ENCODE measurements at places on chromosomes 5 and 9.

DNA sequence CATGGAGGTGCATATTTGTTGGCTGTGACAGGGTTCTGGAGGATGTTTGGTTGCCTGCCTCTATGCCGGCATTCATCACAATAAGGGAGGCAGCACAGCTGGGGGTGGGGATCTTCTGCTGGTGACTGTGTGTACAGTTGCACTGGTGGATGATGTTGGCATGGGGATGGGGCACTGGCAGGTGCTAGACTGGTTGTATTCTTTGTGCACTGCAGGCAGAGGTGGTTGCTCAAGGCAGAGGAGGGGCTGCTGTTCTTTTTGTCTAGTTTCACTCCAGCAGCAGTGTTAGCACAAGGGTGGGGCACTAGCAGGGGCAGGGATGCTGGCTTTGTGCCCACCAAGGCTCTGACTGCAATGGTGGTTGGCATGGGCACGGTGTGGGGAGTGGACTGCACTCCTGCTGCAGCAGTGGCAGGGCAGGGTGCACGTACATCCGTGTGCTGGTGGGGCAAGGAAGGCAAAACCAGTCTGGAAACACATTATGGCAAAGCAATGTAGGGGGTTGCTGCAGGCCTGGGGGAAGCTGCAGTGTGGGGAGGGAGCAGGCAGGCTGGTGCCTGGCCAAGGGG lies 69.3 kb downstream of the ISOC1 start:
- DNase-seq = no peak

- DNase-seq = no peak
Measured at GRCh38 chr5:16737620-16738364, 121.0 kb upstream of the RETREG1 start.

- no peak for DNase-seq
Measured at GRCh38 chr9:133657120-133657661, 21.0 kb downstream of the DBH start.

DNA sequence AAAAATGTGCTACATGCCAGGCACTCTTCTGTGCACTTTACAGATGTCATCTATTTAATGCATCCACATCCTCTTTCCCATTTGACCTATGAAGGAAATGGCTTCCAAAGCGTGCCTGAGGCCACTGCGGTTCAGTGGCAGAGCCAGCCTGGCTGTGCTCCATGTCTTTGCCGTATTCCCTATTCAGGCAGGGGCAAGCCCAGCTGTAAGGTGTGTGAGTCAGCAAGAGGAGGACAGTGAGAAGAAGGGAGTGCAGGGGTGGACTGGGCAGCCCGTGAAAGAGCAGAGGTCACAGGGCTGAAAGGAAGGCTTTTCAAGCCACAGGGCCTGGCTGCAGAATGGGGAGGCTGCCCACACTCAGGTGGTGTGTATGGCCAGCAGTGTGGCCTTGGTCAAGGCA lies 91.7 kb downstream of the HRH2 start:
- DNase-seq = no peak

GRCh38 chr5:165495829-165496380 lies 1990.5 kb downstream of the MAT2B start:
- DNase-seq = no peak

GRCh38 chr5:305050-305449 lies 16.5 kb upstream of the AHRR start:
- DNase-seq = no peak

GRCh38 chr5:8993031-8993430 lies 552.8 kb downstream of the SEMA5A start:
- no peak for DNase-seq

DNA sequence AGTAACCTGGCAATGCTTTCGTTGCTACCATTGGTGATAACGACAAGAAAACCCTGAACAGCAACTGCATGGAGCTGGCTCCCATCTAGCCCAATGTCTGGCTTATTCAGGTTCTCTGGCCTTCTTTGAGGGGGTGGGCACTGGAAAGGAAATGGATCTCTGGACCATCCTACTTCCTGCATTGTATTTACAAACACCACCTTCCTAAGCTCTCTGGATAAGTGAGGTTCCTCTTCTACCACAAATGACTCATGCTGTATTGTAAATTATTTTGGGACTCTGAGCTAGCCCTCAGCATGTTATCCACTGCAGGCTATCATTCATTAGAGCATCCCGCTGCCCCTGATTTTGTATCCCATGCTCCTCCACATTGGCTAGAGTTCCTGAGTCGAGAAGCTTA lies 136.9 kb upstream of the KLF9 start:
- DNase-seq = no peak

- DNase-seq = no peak
Measured at GRCh38 chr5:14469551-14470377, 111.8 kb upstream of the OTULINL start.

GRCh38 chr9:33452828-33453271 lies 5.5 kb upstream of the AQP3 start:
- peak; percentile 62 for DNase-seq

DNA sequence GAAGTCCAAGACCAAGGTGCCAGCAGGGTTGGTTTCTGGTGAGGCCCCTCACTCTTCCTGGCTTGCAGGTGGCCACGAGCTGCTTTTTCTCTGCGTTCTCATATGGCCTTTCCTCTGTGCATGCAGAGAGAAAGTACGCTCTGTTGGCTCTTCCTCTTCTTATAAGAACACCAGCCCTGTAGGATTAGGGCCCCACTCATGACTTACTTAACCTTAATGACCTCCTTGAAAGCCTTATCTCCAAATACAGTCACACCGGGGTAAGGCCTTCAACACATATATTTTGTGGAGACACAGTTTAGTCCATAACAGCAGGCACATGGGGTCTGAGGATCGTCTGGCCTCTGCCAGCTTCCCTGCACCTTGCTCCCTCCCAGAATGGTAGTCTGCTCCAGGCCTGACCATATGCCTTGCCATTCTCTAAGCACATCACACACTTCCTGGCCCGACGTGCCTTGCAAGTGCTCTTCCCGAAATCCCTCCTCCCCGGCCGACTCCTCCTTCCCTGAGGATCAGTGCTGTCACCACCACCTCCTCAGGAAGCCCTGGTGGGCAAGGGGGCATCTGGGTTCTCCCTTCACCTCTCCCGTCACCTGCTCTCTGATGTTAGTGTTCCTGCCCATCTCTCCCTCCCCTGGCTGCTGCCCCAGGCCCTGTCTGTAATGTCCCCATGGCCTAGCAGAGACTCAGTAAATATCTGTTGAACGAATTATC lies 200.7 kb downstream of the AOPEP start:
- DNase-seq = no peak

GRCh38 chr5:133944263-133945185 lies 23.9 kb downstream of the C5orf15 start:
- no peak for DNase-seq

Measured in activated naive CD8-positive, alpha-beta T cell treated with anti-CD3 and anti-CD28 coated beads, Interleukin-2, amount 10 ng/mL, durations not matched to agents 7 days and 5 days (primary cell).